ENCODE measurements at places on chromosomes 12 and 14.

DNA sequence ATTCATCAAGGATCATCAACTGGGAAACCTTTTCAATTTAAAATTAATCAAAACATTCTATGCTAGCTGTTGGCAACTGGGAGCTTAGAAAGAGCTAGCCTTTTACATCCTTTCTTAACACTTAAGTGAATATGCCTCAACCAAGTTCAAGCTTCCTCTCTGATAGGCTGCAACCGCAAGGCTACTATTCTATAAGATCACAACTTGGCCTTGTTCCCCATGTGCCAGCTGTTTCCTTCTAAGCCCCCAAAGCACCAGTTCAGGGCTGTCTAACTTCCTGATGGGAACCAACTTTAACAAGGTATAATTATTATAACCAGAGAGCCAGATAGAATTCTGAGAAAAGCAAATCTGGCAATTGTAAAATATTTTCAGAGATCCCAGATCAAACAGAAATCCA, 37.0 kb downstream of the KCNC2 start:
- no peak for DNase-seq

- DNase-seq = no peak
Observed at GRCh38 chr12:113231235-113232088, 10.2 kb downstream of the TPCN1 start.

DNA sequence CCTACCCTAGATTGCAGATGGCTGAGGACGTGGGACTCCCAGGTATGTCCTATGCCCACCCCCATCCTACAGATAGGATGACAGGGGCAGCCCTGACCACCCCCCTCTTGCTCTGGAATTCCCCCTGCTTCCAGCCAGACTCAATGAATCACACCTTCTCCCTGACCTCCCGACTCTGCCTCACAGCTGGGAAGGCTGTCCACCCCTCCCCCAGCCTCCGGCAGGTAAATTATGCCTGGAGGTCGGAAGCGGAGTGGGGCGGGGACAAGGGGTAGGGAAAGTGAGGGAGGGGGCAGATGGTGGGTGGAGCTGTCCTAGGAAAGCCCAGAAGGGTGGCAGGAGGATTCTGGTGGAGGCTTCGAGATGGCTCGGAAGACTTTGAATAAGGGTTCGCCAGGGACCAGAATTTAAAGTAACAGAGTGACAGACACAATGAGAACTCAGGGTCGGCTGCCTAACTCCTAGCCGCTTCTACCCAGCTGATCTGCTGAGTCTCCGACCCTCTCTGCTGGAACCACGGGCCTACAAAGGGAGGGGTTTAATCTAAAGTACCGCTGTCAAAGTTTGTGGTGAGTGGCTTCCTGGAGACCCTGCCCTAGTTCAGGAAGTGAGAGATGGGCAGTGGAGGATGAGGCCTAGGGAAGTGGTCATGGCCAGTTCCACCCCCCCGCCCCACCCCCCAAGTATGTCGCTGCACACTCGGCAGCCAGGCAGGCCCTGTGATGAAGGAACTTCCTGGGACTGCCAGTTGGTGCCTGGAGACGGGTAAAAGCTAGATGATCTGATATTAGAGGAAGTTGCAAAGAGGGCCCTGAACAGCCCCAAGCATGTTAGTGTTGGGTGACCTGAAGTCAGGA, 4.2 kb downstream of the PLEKHG3 start:
- DNase-seq = no peak

- no peak for DNase-seq
Observed at GRCh38 chr12:1881936-1882335, 36.5 kb downstream of the CACNA2D4 start.

- DNase-seq = no peak
Observed at GRCh38 chr14:22797017-22797917, 18.0 kb downstream of the SLC7A7 start.

DNA sequence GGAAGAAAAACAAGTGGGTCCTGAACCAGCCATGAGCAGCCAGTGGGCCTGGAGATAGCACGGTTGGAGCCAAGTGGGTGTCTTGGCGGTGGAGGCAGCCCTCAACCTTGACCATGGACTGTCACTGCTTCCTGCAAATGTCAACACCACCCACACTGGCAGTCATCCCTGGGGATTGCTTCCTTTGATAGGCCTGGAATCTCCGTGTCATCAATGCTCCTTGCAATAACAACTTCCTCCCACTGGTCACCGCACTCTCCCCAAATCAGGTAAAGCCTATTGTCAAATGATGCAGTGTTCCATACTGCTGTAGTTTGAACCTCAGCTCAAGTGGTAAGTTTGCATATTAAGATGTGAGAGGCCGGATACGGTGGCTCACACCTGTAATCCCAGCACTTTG, 129.1 kb downstream of the NTF3 start:
- DNase-seq = no peak

DNA sequence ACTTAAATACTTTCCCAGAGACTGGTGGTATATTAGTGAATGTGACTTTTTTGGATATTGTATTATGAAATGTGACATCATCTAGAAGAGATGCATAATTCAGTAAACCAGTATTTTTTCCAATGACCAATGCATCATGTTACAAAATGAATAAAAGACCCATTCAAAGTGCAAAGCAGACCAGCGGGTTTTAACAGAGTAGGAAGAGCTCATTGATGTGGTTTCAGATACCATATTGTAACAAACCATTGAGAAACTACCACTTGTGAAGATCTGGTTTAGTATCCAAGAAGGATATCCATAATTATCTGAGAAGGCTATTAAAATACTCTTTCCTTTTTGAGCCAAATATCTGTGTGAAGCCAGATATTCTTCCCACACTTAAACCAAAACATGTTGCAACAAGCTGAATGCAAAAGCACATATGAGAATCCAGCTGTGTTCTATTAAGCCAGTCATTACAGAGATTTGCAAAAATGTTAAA, 47.7 kb downstream of the MVK start:
- no peak for DNase-seq

DNA sequence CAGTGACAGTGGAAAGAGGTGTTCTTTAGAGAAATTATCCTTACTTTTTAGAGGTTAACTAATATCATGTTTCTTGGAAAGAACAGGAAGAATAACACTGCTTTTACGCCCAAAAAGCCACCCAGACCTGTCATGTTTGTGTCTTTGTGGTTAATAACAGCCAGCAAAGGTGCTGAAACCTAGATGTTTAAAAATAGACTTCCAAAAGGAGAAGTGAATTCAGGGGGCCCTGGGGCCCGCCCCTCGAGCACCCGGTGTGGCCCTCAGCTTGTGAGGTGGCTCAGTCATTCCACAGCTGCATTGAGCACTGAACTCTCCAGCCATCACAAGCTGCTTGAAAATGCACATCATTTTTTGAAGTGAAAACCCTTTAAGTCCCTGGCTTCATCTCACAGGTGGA, 20.8 kb upstream of the AMN start:
- no peak for DNase-seq

DNA sequence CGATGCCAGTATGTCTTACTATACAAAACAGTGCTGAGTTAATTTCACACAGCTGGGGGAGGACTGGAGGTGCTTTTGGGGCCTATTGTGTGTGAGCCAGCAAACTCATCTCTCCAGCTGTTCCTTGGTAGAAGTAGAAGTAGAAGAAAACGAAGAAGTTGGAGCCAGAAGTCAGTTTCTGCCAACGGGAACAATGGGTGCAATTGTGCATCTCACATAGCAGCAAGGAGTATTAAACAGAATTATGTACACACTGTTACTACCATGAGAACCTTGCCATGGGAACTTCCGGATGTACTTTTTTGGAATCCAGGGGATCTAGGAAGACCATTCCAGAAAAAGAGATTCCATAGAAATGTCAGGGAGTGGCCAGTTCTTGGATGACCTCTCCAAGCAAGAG, 88.6 kb downstream of the VCPKMT start:
- no peak for DNase-seq

DNA sequence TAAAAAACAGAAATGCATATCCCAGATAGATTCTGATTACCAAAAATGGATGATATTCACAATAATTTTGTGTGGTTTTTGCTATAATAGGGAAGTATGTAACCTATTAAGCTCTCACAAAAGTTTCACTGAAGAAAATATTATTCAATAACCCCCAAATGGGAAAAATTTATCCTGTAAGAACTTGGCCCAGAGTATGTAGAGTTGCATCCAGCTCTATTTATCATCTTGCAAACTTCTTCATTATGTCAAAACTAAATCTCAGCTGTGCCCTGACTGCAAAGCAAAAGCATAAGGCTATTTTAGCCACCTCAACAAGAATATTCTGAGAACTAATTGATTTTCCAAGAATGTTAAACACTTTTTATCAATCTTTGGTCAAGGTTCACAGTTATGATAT, 199.2 kb downstream of the PAX9 start:
- no peak for DNase-seq

GRCh38 chr12:87518036-87518435, 511.2 kb downstream of the C12orf50 start:
- DNase-seq = no peak

- no peak for DNase-seq
Observed at GRCh38 chr14:76974365-76974764, 54.1 kb downstream of the IRF2BPL start.

GRCh38 chr14:72965249-72965648, 39.0 kb downstream of the DCAF4 start:
- DNase-seq = no peak

Measured in stimulated activated CD4-positive, alpha-beta T cell treated with anti-CD3 and anti-CD28 coated beads, TNF-alpha, amount 100 ng/mL, for 24 hours (primary cell).